Glomerular endothelial cell (primary cell): ENCODE measurements at places on chromosomes 3 and 15.

DNA sequence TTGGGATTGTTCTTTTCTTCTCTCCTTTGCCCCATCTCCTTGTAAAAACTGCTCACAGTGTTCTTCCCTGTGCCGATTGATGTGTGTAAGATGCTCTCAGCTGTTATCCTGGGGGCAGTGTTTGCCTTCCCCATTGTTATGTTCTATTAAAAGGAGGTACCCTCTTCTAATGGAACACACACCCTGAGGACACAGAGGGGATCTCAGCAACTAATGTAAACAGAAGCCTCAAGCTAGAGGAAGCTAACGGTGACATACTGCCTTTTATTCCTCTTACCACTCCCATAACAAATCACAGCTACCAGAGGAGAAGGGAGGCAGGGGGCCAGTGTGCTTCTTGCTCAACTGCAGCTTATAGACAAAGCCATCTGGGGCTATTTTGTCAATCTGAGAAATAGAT, 2.2 kb downstream of the TAGLN3 start:
- no peak for DNase-seq

DNA sequence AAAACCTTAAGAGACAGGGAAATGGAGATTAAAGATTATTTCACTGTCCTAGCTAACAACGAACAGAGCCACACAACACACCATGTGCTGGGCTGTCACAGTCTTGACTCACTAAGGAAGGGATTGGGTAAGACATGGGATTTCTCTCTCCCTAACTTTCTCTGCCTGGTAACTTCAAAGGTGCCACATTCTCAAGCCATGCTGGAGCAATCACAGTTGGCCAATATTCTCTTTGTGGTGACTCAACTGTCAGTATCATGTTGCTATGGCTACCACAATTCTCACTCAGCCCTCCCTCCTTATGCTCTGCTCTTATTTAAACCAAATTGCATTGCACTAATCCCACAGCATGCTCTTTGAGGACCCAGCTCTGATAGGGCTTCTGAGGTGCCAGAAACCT, 74.0 kb downstream of the OXNAD1 start:
- no peak for DNase-seq

- DNase-seq: no peak
Observed at GRCh38 chr15:81851757-81852156, 194.1 kb downstream of the MEX3B start.

- no peak for DNase-seq
Observed at GRCh38 chr3:112013784-112014143, 15.0 kb downstream of the TAGLN3 start.

DNA sequence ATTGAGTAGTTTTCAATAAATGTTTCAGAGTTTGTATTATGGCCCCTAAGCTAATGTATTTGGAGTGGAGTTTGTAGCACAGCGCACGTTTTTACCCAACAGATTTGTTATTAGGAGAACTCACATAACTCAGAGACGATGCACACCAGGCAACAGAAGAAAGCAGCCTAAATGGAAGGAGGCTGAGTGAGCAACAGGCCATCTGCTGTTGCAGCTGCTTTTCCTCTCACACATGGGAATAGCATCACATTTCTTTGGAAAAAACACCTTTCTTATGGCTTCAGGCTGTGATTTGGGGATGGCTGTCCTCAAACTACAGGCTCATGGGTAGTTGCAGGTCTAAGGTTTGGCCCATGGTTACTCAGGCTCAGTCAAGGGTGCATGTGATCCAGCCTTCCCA, 469.3 kb upstream of the MCTP2 start:
- no peak for DNase-seq

- peak; percentile 75 for DNase-seq
Observed at GRCh38 chr3:101195951-101196713, 124.2 kb downstream of the IMPG2 start.

GRCh38 chr3:137761563-137762503, 2.3 kb upstream of the SOX14 start:
- no peak for DNase-seq

DNA sequence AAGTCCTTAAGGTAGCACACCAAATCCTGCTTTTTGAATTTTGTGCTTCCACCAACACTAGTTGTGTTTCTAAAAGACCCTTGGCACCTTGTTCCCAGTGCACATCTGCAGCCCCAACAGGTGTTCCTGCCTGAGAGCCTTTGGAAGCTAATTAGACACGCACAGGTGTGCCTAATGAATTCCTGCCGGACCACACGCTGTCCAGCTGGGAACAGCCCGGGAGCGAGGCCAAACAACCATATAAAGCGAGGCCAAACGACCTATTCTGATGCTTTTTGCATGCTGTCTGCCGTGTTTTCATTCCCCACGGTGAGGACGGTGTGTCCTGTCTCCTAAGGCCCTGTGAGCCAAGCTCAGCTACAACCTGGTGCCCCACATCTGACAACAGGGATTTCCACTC, 99.5 kb downstream of the ATG7 start:
- no peak for DNase-seq

DNA sequence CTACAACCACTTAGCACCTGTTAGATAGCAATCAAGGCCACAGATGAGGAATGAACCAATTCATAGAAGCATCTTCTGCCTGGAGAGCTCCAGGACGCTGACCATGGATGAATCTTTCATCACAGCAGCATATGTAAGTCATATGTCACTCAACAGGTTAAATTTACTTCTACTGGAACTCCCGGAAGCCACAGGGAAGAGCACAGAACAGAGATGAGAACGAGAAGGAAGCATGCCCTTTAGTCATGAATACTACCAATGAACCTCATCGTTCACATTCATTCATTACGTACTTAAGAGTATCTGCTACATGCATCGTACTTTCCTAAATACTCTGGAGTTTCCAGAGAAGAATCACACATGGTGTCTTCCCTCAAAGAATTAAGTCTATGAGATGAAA, 192.8 kb downstream of the STT3B start:
- no peak for DNase-seq

DNA sequence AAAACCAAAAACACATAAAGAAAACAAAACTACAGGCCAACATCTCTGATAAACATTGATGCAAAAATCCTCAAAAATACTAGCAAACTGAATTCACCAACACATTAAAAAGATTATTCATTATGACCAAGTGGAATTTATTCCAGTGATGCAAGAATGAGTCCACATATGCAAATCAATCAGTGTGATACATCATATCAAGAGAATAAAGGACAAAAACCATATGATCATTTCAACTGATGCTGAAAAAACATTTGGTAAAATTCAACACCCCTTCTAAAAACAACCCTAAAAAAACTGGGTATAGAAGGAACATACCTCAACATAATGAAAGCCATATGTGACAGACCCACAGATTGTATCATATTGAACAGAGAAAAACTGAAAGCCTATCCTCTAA, 265.6 kb upstream of the DCBLD2 start:
- DNase-seq: no peak

GRCh38 chr3:152069871-152070270, 196.4 kb downstream of the SUCNR1 start:
- DNase-seq: no peak

DNA sequence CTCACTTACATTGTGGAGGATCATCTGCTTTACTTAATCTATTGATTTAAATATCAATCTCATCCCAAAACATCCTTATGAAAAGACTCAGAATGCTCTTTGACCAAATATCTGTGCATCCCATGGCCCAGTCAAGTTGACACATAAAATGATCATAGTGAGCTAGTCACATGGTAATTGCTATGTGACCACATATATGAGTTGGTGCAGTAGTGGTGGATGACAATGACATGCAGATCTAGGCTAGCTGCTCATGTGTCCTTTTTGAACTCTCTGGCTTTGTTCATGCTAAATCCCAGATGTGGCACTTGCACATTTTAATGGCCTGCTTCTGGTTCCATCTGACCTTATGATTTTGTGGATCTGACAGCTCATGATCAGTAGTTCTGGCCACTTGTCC, 156.2 kb downstream of the NFKBIZ start:
- no peak for DNase-seq
